Iris pigment epithelial cell (primary cell): ENCODE measurements at places on chromosomes 12 and 14.

- DNase-seq, result no peak
These were observed 329.2 kb downstream of the RAD51B start for GRCh38 chr14:68148763-68149162.

- peak; percentile 4 for DNase-seq
These were observed 13.5 kb downstream of the EXD2 start for GRCh38 chr14:69204753-69205152.

DNA sequence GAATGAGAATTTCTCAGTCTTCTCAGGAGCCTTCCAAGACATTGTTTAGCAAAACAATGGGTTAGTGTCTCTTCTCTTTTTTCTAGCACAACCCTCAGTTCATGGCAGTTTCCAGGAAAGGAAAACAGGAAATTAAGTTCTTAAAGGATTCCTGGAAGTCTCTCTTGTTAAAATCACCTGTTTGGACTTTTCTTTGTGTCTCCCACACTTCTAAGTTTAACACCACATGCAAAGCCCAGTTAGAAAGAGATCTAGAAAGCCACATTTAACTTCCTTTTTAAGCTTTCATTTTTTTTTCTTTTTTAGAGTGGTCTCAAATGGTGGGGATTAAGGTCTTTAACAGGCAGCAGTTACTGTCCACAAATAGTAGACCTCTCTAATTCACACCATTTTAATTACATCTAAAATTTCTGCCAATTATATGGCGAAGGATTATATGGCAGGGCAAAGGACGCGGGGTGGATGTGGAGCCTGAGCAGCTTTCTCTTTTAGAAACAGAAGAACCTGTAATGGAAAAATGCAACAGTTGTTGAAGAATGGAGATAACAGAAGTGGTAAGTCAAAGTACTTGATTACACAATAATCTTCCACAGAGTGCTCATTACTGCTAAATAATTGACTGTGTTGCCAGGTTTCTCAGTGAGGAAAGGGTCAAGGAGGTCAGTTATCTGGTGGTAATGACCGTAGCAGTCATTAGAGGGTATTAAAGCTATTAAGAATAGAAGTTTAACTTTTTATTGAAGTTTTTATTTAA is 298.6 kb downstream of the AKAP6 start:
- no peak for DNase-seq

DNA sequence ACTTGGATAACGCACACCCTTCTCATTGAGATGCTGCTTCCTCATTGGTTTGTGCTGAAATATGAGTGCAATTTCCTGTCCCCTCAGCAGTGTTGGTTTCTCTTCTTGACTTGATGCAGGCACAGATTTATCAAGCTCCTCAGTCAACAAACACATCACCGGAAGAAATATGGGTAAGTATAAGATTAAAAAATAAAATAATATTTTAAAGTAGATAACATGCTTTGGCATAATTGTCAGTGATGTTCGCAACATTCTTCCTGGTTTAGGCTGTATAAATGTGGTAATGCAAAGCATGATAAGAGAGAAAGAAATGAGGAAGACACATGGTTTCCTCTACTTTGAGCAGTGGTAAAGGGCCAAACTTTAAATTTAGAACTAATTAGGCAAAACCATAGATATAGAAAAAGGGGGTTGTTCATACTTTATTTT is at the start of gene GPR65:
TSS of gene GPR65 (plus strand) at position 86 of the 432 bp plus-strand sequence. CDS start 5,713 bp downstream, outside the sequence.
- peak; percentile 42 for DNase-seq

DNA sequence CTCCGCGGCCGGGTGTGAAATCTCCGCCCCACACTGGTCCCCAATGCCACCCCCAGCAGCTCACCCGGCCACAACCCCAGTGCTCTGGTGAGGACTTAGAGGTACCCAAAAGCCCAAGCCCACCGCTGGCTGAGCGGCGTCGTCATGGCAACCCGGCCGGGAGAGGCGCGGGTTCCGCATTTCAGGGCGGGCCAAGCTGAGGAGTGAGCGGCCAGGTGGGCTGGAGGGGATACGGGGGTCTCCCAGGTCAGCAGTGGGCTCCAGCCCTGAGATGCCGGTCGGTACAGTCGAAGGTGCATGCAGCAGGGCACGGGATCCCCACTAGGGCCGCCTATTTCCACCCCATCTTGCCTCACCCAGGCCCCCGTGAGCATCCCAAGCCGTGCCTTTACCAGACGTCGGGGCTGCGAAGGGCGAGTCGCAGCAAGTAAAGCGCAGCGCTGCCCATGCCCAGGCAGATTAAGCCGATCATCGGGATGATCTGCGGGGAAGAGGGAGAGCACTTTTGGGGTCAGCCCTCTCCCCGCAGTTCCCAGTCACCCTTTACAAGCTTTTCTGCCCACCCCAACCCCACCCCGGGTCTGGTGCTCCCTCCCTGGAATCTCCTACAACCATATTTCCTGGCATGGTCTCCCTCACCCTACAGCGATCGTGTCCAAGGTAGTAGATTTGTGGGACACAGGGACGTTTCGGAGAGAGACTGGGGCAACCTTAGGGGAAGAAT is 6.9 kb downstream of the SHMT2 start:
- no peak for DNase-seq

DNA sequence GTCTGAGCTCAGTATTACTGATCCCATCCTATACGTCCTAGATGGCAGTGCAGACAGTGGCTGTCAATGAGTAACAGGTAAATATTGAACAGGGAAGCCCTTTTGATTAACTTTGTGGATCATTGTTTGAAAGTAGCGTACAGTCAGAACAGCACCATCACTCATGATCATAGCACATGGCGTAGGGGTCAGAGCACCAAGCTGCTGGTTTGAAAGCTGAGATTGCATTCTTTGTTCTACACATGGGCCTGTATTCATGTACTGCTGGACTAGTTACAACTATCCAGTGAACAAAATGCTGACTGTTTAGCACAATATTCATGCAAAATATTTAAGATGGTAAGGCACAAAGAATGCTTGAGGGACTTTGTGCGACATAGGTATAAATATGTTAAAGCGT is 131.8 kb downstream of the NPAS3 start:
- DNase-seq, result no peak

- peak; percentile 52 for DNase-seq
These were observed 60.8 kb upstream of the SLC38A4 start for GRCh38 chr12:46886541-46887041.

- no peak for DNase-seq
These were observed 134.6 kb downstream of the ESR2 start for GRCh38 chr14:64159588-64159987.

DNA sequence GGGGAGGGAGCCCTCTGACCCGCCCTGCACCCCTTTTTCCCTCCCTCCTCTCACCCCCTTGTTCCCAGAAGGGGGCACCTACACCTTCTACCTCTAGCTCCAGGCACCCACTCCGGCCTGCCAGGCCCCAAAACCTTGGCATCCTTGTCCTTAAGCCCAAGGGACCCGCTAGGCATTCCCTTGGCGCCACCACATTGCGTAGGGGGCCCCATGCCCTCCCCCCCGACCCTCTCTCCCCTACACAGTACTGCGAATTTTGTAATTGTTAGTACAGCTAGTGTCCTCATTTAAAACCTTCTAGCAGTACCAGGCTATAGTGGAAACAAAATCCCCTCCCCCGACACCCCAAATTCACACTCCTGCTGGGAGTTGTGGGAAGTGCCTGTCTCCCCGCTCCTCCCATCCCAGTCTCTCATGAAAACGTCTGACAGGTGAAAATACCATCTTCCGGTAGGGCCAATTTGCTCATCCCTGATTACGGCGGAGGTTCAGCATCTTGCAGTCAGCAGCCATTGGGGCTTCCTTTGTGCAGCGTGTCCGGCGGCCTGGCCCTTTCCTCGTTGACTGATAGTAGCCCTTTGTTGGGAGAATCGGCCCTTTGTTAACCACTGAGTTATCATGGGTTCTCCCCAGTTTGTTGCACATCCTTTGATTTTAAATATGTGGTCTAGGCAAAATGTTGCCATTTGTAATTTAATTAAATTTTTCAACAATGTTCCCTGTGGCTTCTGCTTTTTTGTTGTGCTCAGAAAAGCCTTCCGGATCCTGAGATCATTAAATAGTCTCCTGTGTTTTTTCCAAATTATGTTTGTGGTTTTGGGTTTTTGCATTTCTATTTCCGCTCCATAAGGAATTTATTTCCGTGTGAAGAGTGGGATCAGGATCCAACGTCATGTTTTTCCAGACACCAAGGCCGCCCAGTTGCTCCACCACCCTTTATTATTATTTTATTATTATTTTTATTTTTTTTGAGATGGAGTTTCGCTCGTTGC is 7.9 kb upstream of the CEP170B start:
- DNase-seq, result no peak

DNA sequence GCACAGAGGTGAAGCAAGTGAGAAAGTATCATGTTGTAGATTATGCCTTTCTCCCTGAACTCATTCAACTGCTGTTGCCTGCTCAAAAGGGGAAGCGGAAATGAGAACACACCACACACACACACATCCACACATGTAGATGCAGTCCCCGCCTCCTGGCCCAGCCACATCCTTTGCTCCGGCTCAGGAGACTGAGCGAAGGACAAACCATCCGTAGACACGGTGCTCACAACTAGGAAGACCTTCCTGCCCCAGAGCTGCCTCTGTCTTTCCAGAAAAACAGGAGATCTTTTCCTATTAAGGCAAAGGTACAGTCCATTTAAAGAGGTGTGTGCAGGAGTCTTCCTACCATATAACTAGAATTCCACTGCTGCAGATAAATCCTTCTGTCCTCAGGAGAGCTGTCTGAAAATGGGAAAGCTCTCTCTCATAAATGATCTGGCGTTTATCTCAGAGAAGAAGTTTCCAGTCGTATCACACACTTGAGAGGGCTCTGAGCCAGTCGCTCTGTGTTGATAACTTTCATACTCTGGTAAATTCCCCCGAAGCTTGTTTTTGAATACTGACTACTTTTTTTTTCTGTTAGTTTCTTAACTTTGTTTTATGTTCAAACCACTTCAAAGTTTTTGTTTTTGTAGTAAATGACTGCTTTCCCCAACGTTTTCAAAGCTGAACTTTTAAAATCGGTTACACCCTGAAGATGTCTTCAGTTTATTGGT is at the start of gene TESPA1:
TSS of gene TESPA1 (minus strand) at position 105 of the 719 bp plus-strand sequence. CDS start 10,200 bp downstream, outside the sequence.
- no peak for DNase-seq

GRCh38 chr12:25412735-25413134 is 140.3 kb downstream of the LMNTD1 start:
- DNase-seq, result no peak

GRCh38 chr14:41201696-41202095 is 405.0 kb upstream of the LRFN5 start:
- no peak for DNase-seq

DNA sequence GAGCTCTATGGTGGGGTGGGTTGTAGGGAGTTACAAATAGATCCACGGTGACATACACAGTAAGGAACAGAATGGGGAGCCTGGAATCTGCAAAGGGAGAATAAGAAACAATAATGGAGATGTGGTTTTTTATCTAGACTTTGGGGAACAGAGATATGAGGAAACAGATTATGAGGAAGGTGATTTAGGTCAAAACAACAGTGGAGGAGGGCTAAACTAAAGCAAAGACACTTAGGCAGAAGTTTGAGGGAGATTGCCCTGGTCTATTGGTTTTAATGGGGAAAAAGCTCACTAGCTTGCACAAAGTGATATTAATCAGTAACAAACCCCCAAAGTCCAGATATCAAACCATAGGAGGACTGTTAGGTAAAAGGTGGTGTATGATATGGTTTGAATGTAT is 144.5 kb upstream of the DYRK2 start:
- no peak for DNase-seq

DNA sequence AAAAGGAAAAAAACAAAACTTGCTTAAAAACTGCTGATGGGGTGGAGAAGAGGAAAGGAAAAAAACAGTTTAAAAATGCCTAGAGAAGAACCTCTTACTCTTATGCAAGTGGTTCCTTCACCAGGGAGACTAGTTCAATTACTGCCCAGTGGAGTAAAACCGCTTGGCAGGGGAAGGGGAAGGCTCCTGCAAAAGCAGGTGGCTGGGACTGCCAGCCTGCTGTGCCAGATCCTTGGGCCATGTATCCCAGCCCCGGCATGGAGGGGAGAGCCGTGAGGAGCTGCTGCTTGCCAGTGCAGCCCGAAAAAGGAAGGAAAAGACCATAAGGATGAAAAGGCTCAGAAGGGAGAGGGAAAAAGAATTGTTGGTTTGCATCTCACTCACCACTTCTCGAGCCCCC is 123.0 kb downstream of the FSCB start:
- no peak for DNase-seq

GRCh38 chr12:54273981-54274380 is 5.9 kb downstream of the CBX5 start:
- no peak for DNase-seq
